H9 (cell line): ENCODE measurements at places on chromosomes 2 and 18.

DNA sequence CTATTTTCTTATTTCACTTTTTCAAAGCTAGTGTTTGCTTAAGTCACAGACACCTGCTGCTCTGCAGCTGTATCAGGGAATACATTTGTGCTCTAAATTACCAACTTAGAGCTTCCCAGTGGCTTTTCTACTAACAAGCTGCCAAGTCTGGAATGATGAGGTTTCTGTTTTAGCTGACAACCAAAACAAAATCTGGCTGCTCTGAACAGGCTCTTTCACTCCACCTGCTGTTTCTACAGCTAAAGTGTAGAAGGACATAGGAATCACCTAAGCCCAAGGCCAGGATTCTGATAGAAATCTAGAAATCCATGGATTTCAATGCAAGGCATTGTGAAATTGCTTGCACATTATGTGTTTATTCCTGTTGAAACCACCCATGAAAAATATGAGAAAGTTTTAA, 201.2 kb downstream of the SUCLG1 start:
- DNase-seq, result no peak
- no peak overlapping the region for H3K4me3 ChIP-seq
- H3K27ac ChIP-seq, result no peak overlapping the region
- H3K36me3 ChIP-seq, result peaks cover 17% of the 10 kb centered on the region
- H3K27me3 ChIP-seq, result no peaks in the 10 kb centered on the region
- H3K4me1 ChIP-seq, result no peaks in the 10 kb centered on the region

GRCh38 chr2:239199041-239199768, 201.6 kb downstream of the HDAC4 start:
- H3K4me1 ChIP-seq, result no peaks in the 10 kb centered on the region
- H3K36me3 ChIP-seq, result peaks cover 9% of the 10 kb centered on the region; the same call in 1 of the 2 replicates
- no peak overlapping the region for H3K27ac ChIP-seq
- no peaks in the 10 kb centered on the region for H3K27me3 ChIP-seq
- H3K4me3 ChIP-seq, result no peak overlapping the region
- DNase-seq, result no peak

DNA sequence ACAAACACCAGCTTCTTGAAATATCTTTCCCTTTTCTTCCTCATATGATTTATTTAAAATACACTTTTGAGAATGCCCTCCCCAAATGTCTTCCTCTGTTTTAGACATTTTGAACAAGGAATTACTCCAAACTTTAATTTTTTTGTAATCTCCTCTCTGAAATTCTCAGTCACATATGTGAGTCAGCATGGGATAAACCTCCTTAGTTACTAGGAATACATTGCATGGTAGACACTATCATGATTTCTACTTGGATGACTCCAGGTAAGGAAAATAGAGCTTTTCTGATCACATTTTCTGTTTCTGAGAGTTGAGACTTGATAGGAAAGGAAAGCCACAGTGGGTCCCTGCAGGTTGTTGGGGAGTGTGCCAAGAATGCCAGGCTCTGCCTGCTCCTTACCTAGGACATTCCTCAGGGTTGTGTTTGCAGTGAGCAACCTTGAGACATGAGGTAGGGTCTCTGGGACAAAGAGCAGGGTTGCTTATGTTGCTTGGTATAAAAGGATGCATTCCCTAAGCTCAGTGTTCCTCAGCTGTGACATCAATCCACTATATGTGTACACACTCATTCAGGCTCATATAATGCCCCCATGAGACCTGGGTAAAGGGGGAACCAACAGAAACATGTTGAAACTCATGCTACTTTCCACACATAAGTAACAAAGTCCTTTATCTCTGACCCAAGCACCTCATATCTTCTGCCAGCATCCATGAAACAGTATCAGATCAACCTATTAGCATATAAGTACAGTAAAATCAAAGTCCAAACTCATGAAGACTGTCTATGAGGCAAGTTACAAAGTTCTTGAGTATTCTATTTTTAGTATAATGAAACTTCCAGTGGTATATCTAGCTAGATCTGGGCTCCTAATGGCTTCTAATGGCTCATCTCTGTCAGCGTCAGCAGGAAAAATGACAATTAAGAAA, 112.8 kb upstream of the SCN1A start:
- H3K4me3 ChIP-seq, result no peak overlapping the region
- no peak for DNase-seq
- no peaks in the 10 kb centered on the region for H3K36me3 ChIP-seq
- no peak overlapping the region for H3K27ac ChIP-seq
- H3K27me3 ChIP-seq, result no peaks in the 10 kb centered on the region

DNA sequence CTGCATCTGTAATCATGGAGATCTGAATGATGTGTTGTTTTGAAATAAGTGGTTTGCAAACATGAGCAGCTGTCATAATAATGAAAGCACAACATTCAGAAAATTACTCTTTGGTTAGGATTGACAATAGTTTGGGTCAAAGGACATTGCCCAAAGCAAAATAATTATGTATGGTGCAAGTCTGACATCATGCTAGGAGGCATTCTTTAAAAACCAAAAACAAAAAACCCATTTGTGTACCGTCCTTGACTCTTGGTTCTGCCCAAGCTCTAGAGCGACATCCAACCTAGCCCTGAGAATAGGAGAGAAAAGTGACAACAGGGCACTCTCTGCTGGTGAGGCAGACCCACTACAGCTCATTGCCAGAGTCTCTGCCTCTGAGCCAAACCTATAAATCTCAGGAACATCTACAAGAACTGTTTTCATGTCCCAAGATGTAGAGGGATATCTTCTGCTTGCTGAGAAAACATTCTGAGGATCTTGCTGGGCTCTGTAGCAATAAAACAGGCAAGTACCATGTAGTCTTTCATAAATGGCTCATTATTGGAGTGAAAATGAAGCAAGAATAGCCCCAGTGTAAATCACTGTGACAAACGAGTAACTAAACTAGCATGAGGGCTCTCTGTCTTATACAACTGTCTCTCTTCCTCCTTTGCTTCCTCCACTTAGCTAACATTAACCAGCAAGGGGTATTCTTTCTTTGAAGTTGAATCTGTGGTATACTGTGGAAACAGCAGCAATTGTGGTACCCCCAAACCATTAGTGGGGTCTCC, 266.8 kb upstream of the CXCR4 start:
- no peaks in the 10 kb centered on the region for H3K27me3 ChIP-seq
- no peaks in the 10 kb centered on the region for H3K36me3 ChIP-seq
- no peak overlapping the region for H3K27ac ChIP-seq
- peak; percentile 39 for DNase-seq
- H3K4me3 ChIP-seq, result no peak overlapping the region
- no peaks in the 10 kb centered on the region for H3K4me1 ChIP-seq

DNA sequence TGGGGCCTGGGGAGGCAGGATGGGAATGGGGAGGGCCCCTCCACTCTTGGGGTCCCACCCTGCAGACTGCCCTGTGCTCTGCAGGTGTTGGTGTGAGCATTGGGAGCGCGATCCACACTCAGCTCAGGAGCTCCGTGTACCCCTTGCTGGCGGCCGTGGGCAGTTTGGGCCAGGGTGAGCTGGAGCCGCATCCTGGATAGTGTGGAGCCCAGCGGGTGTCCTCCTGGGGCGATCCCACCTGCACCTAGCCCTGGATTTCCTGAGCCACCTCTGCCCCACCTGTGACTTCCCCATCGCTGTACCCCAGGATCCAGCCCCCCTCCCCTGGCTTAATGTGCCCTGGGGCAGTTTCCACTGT, 2.6 kb downstream of the PROM2 start:
- H3K27ac ChIP-seq, result no peak overlapping the region
- no peaks in the 10 kb centered on the region for H3K27me3 ChIP-seq
- H3K4me1 ChIP-seq, result no peaks in the 10 kb centered on the region; the same call in 1 of the 2 replicates
- H3K36me3 ChIP-seq, result no peaks in the 10 kb centered on the region

DNA sequence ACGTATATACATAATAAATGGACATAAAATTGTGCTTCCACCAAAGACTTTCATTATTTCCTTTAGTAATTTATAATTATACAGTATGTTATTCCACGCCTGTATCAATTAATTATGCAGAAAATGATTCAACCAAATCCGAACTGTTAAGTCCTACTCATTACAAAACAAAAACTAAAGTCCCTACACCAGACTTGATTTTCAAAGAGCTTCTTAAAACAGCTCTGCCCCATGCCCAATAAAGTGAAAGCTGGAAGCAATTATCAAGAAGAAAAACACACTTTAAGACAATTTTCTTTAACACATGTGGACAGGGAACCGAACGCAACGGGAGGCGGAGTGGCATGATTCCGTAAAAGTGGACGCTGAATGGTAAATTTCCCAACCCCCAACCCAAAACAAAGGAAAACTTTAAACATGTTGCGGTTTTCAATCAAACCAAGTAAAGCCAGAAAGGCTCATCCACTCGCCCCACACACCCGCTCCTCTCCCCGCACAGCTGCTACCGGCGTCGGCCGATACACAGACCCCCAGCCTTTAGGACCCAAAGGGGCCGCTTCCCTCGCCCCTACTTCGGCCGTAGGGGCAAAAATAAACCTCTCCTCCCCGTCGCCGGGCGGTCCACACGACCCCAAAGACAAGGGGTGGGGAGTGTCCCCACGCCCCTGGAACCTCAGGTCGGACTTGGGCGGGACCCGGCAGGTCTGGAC, 705 bp downstream of the YES1 start:
- H3K27me3 ChIP-seq, result no peaks in the 10 kb centered on the region
- peak overlapping the region; percentile 17 for H3K27ac ChIP-seq
- no peak for DNase-seq
- H3K4me3 ChIP-seq, result peak overlapping the region; percentile 93
- no peaks in the 10 kb centered on the region for H3K36me3 ChIP-seq
- H3K4me1 ChIP-seq, result no peaks in the 10 kb centered on the region; the same call in 1 of the 2 replicates

DNA sequence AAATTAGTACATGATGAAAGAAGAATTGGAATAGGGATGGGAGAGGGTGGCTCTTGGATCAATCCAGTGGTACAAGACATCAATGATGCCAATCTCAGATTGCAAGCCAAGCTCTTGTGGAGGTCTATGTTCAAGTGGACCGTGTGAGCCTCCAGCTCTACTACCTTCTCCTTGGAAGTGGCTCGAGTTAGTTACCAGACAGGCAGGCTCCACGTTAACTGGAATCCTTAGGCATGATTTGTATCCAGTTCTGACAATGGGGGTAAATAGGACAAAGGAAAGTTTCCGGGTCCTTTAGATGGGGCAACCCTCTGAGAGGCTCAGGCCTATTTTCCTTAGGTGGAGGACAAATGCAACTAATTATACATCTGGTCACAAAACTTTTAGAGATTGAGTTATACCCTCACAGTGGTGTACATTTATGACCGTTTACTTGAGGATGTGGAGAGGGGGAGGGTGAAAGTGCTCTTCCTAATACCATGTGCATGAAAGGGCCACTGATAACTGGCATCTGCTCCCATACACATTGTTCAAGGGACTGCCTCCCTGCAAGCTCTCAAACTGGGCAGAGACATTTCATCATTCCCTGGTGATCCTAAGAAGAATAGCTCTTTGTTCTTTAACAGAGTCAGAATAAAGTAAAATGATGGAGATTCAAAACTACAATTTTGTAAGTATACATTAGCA, 180.2 kb downstream of the SOCS6 start:
- DNase-seq, result no peak
- H3K27ac ChIP-seq, result no peak overlapping the region
- H3K4me1 ChIP-seq, result no peaks in the 10 kb centered on the region
- no peak overlapping the region for H3K4me3 ChIP-seq
